Activated CD4-positive, alpha-beta T cell treated with anti-CD3 and anti-CD28 coated beads, Interleukin-2, amount 50 U/mL, for 1 hour (primary cell): ENCODE measurements at places on chromosomes 7 and 10.

GRCh38 chr7:46754140-46754720, 827.7 kb downstream of the TNS3 start:
- no peak for DNase-seq

- no peak for DNase-seq
Observed at GRCh38 chr10:22317771-22318565, 1.8 kb downstream of the COMMD3 start.

- DNase-seq = no peak
Observed at GRCh38 chr7:128121711-128122530, 90.7 kb upstream of the LRRC4 start.

DNA sequence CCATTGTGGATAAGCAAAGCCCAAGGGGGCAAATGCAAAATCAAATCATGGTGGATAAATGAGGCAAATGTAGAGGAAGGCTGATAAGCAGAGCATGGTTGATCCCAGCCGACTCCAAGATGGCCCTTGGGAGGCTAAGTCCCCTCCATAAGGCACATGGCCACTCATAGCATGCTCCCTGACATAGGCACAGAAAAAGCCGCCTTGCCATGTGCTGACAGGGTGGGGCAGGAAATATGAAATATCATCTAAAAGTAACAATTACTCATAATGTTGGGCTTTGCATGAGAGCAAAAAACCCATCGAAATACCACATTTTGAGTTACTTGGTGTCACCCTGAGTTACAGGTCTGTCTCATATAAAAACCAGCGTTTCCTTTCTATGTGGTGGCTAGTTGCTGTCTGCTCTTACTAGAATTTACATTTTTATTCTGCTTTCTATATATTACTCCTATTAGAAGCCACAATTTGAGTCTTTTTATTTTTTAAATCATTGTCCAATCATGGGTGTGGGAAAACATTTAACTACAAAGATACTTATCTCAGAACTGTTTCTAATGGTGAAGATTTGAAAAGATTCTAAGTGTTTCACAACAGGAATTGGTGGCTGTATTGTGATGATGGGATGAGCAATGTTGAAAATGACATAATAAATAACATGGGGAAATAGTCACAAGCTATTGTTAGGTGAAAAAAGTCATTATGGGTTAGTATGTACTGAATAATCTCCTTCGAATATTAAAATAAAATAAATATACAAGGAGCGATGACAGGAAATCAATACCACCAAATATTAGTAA, 102.7 kb downstream of the CUBN start:
- peak; percentile 57 for DNase-seq

GRCh38 chr10:121183236-121183635, 332.1 kb downstream of the WDR11 start:
- no peak for DNase-seq

DNA sequence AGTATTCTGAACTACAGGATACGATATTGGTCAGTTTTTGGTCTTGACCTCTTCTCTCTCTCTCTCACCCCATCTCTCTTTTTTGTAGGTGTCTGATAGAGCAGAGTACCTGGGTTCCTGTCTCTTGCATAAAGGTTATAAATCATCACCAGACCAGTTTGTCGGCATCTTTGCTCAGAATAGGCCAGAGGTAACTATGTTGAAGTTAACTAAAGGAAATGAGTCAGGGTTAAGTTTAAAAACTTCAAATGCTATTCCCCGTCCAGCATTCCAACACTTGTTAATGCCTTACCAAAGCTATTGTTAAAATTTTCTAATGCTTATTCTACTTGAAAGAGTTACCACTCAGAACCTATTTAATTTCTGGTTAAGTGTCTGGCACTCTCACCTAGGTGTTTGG, 30.7 kb downstream of the ACSL5 start:
- no peak for DNase-seq

- DNase-seq = no peak
Observed at GRCh38 chr7:91019686-91020385, 244.4 kb upstream of the FZD1 start.

- DNase-seq = no peak
Observed at GRCh38 chr10:73956476-73957359, 41.2 kb upstream of the VCL start.

DNA sequence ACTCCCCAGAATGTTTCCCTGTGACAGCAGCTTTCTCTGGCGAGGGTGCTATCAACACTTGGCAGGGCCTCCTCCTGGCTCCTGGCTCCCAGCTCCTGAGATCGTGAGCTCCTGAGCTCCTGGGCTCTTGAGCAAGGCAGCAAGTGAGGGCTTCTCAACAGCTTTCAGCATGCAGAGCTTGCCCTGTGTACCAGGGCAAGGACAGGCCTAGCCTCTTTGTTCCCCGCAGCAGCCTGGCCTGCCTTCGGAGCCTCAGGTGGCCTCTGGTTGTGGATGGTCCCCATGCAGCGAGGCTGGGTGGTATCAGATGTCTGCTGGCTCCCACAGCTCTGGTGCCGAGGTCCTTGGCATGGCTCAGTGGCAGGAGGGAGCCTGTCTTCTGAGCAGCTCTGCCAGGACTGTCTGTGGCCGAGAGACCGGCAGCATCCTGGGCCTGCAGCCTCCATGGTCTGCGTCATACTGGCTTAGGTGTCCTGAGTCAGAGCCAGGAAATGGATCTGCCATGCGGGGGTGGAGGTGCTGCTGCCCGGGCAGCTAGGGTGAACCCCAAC, 44.2 kb downstream of the ZMIZ1 start:
- DNase-seq = no peak

DNA sequence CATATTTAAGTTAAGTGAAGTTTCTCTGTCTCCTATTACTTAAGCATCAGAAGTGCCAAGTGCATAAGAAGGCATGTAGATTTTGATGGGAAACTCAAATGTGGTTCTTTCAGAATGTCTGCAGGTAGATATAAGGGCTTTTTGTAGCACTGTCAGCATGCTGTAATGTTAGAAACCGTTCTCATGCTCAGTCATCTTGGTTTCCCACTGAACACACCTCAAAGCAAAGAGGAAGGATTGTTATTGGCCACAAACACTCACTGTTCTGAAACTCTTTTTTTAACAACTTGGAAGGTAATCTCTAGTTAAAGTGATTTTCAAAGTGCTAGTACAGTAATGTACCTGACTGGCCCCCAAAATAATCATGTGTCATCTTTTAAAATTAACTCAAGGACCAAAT, 126.0 kb downstream of the AASS start:
- no peak for DNase-seq

DNA sequence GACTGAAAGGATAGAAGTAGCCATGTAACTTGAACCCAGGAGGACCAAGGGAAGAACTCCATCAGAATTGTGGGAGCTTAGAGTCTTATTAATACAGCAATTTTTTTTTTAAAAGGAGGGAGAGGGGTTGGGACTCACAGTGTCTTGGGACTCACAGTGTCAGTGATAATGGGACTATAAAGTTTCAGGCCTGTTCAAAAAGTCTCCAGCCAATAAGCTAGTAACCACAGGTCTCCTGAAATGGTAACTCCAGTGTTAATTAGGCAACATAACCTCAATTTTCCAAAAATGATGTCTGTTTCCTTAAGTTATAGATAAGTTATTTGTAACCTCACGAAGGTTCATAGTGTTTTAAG, 2.4 kb upstream of the HNRNPH3 start:
- DNase-seq = no peak

GRCh38 chr7:116540743-116541142, 15.9 kb downstream of the CAV1 start:
- DNase-seq = no peak
